Heart left ventricle (tissue), 16 donors: ENCODE measurements at places on chromosomes 2 and 18. TPM values are rescaled to one million over a fixed set of nuclear protein-coding genes. Genes with fewer than 3 reads are reported as not detected.

DNA sequence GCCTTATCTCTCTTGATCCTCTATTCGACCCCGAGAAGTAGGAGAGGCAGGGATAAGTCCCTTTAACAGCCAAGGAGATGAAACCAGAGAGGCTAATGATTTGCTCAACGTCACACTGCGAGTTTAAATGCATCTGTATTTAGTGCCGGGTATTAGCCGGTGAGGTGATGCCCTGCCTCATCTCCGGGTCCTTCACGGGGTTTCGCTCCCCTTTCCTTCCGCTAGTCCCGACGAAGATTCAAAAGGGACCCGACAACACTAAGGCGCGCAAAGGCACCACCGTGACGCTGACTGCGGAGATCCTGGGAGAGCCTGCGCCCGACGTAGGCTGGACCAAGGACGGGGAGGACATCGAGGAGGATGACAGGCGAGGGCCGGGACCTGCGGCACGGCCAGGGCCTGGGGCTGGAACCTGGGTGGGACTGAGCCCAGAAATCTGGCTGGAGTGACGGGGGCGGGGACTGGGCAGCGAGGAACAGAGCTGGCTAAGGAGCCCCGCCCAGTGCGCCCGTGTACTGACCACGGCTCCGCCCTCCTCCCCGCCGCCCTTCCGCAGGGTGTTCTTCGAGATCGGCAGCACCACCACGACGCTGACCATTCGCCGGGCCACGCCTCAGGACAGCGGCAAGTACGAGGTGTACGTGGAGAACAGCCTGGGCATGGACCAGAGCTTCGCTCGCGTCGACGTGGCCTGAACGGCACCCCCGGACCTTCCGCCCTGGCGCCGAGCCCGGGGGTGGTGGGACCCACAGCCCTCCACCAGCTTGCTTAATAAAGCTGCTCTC is 1.0 kb upstream of the GMPPA start:
- H3K36me3 ChIP-seq, result peaks cover 8% of the 10 kb centered on the region
- peaks cover 2% of the 10 kb centered on the region for H3K27me3 ChIP-seq
- peak; percentile 90 for DNase-seq
- peak overlapping the region; percentile 98 for H3K27ac ChIP-seq
- H3K4me1 ChIP-seq, result peaks cover 50% of the 10 kb centered on the region
- peak overlapping the region; percentile 63 for H3K4me3 ChIP-seq

- no peak for DNase-seq
- no peak overlapping the region for H3K4me3 ChIP-seq
- H3K36me3 ChIP-seq, result no peaks in the 10 kb centered on the region
Measured at GRCh38 chr2:188441288-188441947, 149.7 kb downstream of the GULP1 start.

DNA sequence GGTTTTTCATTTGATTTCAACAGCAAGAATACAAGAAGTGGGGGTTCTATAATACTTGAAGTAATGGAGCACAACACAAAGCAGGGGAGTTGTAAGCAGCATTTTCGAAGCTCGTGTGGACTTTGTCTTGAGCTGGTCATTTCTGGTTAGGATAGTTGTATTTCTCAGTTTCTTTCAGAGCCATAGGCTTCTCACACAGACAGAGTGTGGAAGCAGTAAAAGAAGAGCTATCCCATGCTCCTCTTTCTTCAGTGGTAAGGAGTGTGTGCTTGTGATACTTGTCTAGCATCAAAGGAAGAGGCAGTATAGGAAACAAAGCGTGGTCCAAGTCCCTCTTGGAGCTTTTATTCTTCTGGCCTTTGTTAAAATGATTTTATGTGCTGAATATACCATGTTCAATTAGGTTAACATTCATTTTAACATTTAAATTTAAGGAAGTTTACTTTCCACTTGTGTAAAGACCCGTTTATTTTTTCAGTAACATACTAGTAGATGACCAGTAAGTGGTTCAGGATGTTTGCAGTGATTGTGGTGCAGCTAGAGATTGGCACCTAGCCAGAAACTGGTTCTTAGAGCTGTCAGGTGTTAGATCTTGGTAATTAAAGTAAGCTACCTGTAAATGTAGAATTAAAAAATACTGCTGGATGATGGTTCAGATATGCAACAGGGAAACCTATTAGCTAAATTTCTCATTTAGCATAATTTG is 14.6 kb downstream of the CCNYL1 start:
- no peaks in the 10 kb centered on the region for H3K27me3 ChIP-seq
- DNase-seq, result no peak
- H3K36me3 ChIP-seq, result no peaks in the 10 kb centered on the region
- H3K4me3 ChIP-seq, result no peak overlapping the region
- H3K27ac ChIP-seq, result no peak overlapping the region

GRCh38 chr2:128442891-128443302 is 124.2 kb upstream of the HS6ST1 start:
- H3K27ac ChIP-seq, result no peak overlapping the region
- no peak overlapping the region for H3K4me3 ChIP-seq
- H3K27me3 ChIP-seq, result no peaks in the 10 kb centered on the region
- DNase-seq, result no peak

GRCh38 chr2:200863782-200864175 is 679 bp downstream of the CLK1 start:
- DNase-seq, result no peak
- peaks cover 35% of the 10 kb centered on the region for H3K4me1 ChIP-seq
- H3K27ac ChIP-seq, result peak overlapping the region; percentile 100
- H3K4me3 ChIP-seq, result peak overlapping the region; percentile 98
- H3K36me3 ChIP-seq, result peaks cover 41% of the 10 kb centered on the region

- no peak overlapping the region for H3K4me3 ChIP-seq
- H3K27ac ChIP-seq, result no peak overlapping the region
- DNase-seq, result no peak
- H3K27me3 ChIP-seq, result no peaks in the 10 kb centered on the region
- no peaks in the 10 kb centered on the region for H3K36me3 ChIP-seq
- H3K4me1 ChIP-seq, result no peaks in the 10 kb centered on the region
Measured at GRCh38 chr2:74815941-74816340, 18.0 kb upstream of the HK2 start.

DNA sequence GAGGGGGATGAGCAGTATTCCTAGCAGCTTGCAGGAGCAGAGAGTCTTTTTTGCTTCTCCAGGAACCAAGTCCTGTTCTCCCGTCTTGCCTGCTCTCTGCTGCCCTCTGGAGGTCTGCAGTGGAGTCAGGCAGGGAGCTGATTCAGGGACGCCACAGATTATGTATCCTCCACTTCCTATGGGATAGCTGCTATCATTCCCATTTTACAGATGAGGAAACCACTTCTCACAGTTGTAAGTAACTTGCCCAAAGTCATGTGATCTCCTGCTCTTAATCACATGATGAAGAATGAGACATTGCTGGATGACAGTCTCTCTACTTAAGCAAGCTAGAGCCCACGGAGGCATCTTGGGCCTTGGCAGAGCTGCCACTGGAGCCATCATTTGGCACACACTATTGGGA is 8.3 kb downstream of the SLC4A5 start:
- H3K4me1 ChIP-seq, result no peaks in the 10 kb centered on the region
- no peaks in the 10 kb centered on the region for H3K36me3 ChIP-seq
- DNase-seq, result peak; percentile 70
- H3K27me3 ChIP-seq, result no peaks in the 10 kb centered on the region
- no peak overlapping the region for H3K4me3 ChIP-seq

DNA sequence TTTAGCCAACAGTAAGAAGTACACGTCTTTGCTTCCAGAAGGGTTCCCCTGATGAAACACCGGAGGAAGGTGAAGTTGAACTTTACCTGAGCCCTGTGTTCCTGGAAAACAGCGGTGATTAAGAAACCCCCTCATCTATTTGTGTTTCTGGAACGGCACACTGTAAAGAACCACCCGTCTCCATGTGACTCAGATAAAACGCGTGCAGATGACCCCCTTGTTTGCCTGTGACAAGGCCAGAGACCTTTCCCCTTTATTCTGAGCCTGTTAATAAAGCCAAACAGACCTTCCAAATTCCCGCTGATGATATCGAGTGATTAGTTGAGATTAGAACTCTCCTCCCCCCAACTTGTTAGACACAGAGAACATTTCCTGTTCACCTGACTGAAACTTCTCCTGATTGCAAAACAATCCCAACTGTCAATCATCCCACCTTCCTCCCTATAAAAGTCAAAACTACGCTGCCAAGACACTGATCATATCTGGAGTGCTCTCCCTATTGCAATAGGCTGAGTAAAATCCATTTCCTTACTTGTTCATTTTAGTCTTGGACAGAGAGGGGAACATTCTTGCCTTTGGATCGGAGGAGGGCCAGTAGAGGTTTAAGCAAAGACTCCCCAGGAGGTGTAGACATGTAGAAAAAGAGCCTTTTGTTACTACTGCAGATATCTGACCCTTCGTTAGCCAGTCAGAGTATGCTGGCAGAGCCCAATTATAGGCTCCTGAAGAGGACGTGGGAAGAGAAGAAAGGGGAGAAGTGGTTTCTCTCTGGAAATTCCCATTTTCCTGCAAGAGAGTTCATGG is 914 bp upstream of the IWS1 start:
- H3K4me1 ChIP-seq, result peaks cover 20% of the 10 kb centered on the region
- H3K4me3 ChIP-seq, result peak overlapping the region; percentile 83
- H3K27ac ChIP-seq, result peak overlapping the region; percentile 92
- H3K36me3 ChIP-seq, result peaks cover 15% of the 10 kb centered on the region
- no peak for DNase-seq

GRCh38 chr18:77098029-77098428 is 34.6 kb downstream of the MBP start:
- H3K27me3 ChIP-seq, result no peaks in the 10 kb centered on the region
- no peak for DNase-seq
- H3K4me3 ChIP-seq, result no peak overlapping the region
- H3K4me1 ChIP-seq, result peaks cover 76% of the 10 kb centered on the region

DNA sequence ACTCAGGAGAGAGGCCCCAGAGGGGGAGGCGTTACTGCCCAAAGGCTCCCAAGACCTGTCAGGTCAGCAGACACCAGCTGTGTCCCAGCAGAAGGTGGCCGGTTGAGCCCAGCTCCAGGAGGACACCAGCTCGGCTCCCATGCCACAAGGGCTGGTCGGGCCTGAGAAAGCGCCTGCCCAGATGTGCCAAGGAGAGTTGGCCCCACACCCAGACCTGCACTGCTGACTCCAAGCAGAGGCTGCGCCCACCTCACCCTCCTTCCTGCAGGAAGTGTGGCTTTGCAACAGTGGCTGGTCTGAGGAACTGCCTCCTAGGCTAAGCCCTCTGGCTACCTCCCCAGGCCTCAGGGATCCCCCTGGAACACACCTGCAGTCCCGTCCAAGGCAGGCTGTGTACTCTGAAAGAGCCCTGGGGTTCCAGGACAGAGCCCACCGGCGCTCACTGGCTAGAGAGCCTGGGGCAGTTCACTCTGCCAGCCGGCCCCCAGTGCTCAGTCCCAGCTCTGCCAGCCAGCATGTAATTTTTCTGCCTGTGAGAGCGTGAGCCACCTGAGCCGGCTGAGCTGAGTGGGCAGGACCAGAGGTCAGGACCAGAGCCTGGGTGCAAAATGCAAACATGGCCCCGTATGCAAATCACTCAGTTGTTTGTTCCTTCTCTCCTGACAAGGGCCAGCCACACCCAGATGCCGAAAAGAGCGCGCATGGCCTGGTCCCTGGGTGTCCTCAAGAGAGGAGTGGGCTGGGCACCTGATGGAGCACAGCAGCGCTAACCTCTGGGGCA is 36.9 kb upstream of the PTMA start:
- no peak for DNase-seq
- H3K4me3 ChIP-seq, result no peak overlapping the region
- H3K27me3 ChIP-seq, result no peaks in the 10 kb centered on the region
- no peaks in the 10 kb centered on the region for H3K36me3 ChIP-seq
- peaks cover 47% of the 10 kb centered on the region for H3K4me1 ChIP-seq

GRCh38 chr2:9806656-9807055 is 36.6 kb upstream of the TAF1B start:
- H3K27ac ChIP-seq, result no peak overlapping the region
- DNase-seq, result no peak
- H3K27me3 ChIP-seq, result no peaks in the 10 kb centered on the region
- H3K4me1 ChIP-seq, result no peaks in the 10 kb centered on the region

DNA sequence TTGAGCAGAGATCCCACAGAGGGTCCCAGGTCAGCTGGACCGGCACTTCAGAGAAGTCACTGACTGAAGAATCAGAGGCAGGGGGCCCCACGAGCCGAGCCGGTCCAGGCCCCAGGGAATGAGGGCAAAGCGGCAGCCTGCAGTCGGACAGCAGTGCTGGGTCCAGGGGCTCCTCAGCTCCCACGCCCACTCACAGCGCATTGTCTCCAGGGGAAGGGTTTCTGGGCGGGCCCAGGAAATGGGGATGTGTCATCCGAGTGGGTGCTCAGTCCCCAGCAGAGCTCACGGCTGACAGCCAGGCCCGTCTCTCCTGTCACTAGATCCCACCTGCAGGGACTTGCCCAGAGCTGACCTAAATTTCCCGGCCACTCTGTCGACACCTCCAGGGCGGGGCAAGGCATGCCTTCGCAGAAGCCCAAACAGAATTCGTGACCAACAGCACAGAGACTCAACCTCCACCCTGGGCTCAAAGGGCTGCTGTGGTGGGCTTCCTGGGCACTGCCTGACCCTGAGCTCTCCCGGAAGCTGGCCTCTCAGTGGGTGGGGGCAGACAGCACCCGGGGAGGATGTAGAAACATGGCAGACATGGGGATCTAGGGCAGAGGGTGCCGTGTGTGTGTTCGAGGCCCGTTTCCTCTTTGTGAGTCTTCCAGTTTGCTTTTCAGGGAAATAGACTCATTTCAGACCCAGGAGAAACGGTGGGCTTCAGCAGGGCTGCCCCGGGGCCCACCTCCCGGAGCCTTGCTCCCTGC is 42.1 kb upstream of the TAF1B start:
- H3K36me3 ChIP-seq, result no peaks in the 10 kb centered on the region
- peak; percentile 75 for DNase-seq
- H3K27me3 ChIP-seq, result no peaks in the 10 kb centered on the region
- H3K27ac ChIP-seq, result peak overlapping the region; percentile 55
- H3K4me1 ChIP-seq, result peaks cover 23% of the 10 kb centered on the region
- H3K4me3 ChIP-seq, result no peak overlapping the region

- no peaks in the 10 kb centered on the region for H3K27me3 ChIP-seq
- DNase-seq, result no peak
- no peak overlapping the region for H3K27ac ChIP-seq
- no peaks in the 10 kb centered on the region for H3K4me1 ChIP-seq
- no peak overlapping the region for H3K4me3 ChIP-seq
Measured at GRCh38 chr2:119901013-119901412, 111.9 kb upstream of the EPB41L5 start.

- H3K36me3 ChIP-seq, result no peaks in the 10 kb centered on the region
- peaks cover 69% of the 10 kb centered on the region for H3K27me3 ChIP-seq
- H3K4me1 ChIP-seq, result peaks cover 8% of the 10 kb centered on the region
- H3K4me3 ChIP-seq, result peak overlapping the region; percentile 58
Measured at GRCh38 chr2:134717286-134718022, 1.3 kb downstream of the TMEM163 start.

GRCh38 chr2:88429929-88430328 is 22.6 kb downstream of the FOXI3 start:
- H3K36me3 ChIP-seq, result no peaks in the 10 kb centered on the region
- no peaks in the 10 kb centered on the region for H3K4me1 ChIP-seq
- DNase-seq, result no peak
- no peak overlapping the region for H3K4me3 ChIP-seq
- no peak overlapping the region for H3K27ac ChIP-seq
- no peaks in the 10 kb centered on the region for H3K27me3 ChIP-seq

The PTH2R gene
- total RNA-seq, result not detected

The POTEF gene
- not detected for total RNA-seq

The DLX1 gene
- total RNA-seq, result 0.11 TPM

The TXNDC9 gene
- 22.7 TPM for total RNA-seq

The LOXHD1 gene
- 0.21 TPM for total RNA-seq

The THSD7B gene
- total RNA-seq, result 0.23 TPM
